Stimulated activated CD4-positive, alpha-beta T cell treated with anti-CD3 and anti-CD28 coated beads, Interleukin-4, amount 100 ng/mL, for 48 hours (primary cell): ENCODE measurements at places on chromosomes 11 and 22.

DNA sequence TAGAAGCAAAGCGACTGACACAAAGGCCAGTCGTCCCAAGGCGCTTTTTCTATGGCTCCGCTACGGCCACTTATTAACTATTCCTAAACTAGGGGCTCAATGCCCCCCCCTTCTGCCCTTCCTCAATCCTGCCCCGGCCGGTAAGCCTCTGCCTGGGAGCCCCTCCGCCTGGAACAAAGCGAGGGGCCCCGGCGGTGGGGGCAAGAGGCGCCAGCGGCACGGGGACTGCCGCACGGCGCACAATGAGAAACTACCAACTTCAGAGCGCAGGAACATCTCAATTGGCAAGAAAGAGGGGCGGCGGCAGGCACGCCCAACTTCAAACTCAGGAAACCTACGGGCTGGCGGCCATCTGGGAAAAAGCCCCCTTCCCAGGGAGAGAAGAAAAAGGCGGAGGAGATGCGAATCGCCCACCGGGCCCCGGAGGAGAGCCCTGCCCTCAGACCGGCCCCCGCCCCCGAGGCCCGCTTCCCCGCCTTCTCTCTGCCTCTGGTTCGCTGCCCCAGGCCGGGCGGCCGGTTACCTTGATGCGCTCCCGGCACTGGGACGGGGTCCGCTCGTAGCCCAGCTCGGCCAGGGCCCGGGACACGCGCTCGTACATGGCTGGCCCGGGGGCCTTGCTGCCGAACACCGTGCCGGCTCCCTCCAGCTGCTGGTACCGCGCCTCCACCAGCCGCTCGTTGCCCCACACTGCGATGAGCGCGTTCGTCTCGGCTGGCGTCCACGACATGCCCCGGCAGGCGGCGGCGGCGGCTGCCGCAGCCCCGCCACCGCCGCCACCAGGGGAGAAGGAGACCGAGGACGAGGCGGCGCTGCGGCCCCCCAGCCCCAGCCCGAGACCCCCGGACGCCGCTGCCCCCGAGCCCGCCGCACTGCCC is 619 bp downstream of the MSANTD2 start:
- peak; percentile 13 for DNase-seq

DNA sequence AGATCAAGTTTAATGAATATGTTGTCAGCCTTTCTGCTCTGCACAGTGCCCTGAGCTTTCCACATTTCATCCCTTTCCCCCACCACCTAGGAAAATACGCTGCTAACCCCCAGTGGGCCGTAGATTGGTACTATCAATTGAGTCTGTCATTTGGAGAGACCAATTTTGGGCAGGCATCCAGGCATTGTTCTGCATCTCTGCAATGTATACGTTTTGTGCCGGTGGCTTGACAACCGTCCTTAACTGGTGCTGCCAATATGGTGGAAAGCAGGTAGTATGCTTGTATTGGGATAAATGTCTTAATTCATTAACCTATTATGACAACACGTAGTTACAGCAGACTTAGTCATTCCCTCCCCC is 1.3 kb downstream of the ELMOD1 start:
- DNase-seq, result no peak

- DNase-seq, result no peak
Observed at GRCh38 chr22:45332001-45332400, 22.3 kb downstream of the FAM118A start.

GRCh38 chr11:128305588-128305987 is 281.8 kb downstream of the ETS1 start:
- no peak for DNase-seq

GRCh38 chr22:50148991-50149721 is 21.4 kb upstream of the PANX2 start:
- peak; percentile 58 for DNase-seq

DNA sequence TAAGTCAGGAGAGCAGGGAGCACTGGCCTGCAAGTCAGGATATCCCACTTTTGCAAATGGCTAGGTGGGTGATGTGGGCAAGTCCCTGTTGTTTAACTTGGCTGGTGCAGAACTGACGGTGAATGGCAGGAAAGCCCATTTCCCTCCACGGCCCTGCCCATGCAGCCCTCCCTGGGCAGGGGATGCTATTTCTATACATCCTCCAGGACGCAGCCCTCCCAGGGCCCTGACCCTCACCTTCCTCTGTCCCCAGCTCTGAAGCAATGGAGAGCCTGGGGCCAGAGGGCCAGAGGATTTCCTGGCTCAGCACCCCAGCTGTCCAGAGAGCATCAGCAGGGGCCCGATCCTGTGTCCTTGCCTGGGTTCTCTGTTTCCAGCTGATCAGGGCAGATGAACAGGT is 91.3 kb downstream of the TSPAN18 start:
- DNase-seq, result no peak

GRCh38 chr22:36227806-36228205 is 11.5 kb downstream of the APOL2 start:
- no peak for DNase-seq

DNA sequence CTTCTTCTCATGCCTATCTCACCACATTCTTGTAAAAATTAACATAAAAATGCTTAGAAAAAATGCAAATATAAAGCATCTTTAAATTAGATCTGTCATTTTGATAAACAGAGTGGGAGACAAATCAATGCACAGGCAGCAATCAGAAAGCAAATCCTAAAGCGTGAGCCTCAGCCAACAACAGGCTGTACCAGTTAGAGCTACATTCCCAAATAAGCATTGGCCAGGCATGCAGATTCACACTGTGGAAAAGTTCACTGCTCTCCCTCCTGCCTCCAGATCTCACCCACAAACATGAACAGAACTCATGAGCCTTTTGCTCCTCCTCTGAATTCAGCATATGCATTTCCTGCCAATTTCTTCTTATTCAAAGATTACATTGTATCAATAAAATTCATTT is 115.2 kb upstream of the FAT3 start:
- DNase-seq, result no peak

DNA sequence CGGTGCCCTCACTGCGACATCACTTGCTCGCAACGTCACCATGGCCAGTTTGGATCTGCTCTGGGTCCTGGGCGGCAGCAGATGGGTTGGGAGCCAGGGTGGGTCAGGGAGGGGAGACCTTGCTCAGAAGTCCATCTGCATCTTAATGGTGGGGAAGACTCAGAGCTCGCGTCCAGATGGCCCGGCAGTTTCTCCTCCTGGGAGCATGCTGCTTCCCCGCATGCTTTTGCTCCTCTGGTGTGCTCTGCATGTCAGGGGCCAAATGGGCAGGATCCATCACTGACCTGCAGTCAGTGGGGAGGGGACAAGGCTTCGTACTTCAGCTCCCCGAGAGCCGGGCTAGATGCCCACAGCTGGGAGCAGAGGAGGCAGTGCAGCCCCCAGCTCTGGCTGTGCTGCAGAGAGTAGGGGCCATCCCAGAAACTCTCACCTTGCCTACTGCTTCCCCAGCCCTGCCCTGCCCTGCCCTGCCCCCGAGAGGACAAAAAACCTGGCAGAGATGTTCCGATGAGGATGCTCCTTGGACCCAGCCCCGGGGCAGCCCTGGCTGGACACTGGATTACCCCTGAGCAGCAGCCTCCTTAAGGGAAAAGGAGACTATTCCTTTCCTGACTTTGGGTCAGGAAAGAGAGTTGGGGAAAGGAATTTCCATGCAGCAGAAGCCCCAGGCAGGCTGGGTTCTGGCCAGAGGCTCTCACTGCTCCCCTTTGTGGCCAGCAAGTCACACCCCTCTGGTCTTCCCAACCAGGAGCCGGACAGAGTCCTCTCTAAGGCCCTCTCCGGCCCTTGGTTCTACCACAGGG is 149.9 kb downstream of the PKNOX2 start:
- DNase-seq, result no peak

- no peak for DNase-seq
Observed at GRCh38 chr11:117384045-117384444, 56.4 kb downstream of the CEP164 start.

DNA sequence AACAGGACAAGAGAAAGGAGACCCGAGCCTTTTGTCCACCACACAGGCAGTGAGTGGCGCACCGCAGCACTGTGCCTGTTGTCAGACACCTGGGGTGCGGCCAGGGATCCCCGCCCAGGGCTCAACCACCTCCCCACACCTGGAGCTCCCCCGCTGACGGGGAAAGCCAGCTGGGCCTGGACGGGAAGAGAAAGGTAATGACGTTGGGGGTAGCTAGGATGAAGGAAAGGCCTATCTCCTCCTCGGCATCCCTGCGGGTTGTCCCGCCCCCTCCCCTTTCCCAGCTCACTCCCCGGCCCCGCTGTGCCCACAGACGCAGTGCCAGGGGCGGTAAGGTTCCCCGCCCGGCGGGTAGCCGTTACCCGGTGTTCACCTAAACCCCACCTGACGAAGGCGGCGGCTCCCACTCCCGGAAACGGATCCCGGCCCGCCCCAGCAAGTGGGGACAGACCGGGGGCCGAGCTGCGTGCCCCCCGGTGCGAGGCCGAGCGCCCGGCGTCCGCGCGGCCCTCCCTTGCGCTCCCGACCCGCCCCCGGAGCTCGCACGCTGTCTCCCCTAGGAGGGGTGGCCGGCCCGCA is 495 bp downstream of the HYOU1 start:
- peak; percentile 24 for DNase-seq

- DNase-seq, result peak; percentile 81
Observed at GRCh38 chr11:118930094-118930712, 4.5 kb upstream of the BCL9L start.

DNA sequence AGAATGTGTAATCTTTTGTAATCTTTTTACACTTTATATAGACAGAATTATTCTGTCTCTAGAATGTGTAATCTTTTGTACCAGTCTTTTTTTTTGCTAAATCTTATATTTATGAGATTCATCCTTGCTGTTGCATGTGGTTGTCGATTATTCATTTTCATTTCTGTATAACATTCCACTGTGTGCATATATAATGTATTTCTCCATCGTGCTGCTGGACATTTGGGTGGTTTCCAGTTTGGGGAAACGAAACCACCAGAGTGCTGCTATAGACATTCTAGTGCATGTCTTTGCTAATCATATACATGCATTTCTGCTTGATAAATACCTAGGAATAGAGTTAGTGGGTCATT is 146.5 kb downstream of the GRIK4 start:
- DNase-seq, result no peak

- DNase-seq, result no peak
Observed at GRCh38 chr11:91773090-91773489, 451.5 kb upstream of the FAT3 start.

- DNase-seq, result no peak
Observed at GRCh38 chr11:13292970-13293369, 15.4 kb downstream of the BMAL1 start.

- DNase-seq, result no peak
Observed at GRCh38 chr11:104146421-104146820, 17.5 kb downstream of the PDGFD start.
